ENCODE measurements at places on chromosomes 3 and 15. TPM values are rescaled to one million over a fixed set of nuclear protein-coding genes. Genes with fewer than 3 reads are reported as not detected.

DNA sequence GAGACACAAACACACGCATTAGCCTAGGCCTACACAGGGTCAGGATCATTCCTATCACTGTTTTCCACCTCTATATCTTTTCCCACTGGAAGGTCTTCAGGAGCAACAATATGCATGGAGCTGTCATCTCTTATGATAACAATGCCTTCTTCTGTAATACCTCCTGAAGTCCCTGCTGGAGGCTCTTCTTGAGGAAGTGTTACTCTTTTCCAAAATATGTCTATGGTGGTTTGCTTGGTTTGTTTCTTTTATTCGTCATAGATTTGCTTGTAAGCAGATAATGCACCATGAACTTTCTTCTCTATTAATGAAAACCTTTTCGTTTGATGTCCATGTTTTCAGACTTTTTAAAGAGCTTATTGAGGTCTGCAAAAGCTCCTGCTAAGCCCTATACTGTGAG is 109.3 kb downstream of the GMPS start:
- DNase-seq: no peak

DNA sequence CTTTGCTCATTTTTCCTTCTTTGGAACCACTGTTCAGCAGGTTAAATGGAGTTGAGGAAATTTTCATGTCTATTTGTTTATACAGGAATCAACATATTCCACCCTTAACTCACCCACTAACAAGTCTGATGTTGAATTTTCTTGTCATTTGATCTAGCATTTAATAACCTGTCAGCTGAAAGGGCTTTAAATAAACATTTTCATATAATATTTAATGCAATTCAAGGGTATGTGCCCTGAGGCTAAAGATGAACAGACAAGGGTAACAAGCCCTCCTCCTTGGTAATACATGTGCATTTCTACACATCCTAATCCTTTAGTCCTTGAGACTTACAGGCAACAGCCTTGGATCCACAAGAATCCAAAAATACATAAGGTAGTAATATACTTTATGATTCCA is 435.0 kb upstream of the NR2F2 start:
- no peak for DNase-seq

BOC gene
- total RNA-seq: not detected

DNA sequence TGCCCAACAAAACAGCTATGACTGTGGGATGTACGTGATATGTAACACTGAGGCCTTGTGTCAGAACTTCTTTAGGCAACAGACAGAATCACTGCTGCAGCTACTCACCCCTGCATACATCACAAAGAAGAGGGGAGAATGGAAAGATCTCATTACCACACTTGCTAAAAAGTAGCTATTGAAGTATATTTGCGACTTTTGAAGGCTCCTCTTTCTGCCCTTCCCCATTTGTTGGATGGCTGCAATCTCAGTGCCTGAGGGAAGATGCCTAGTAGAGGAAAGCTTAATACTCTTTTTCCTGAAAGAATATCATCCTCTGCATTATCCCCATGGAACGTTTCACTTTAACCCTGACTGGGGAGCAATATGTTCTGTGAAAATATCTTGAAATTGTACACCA is 21.9 kb downstream of the SENP8 start:
- DNase-seq: no peak

DNA sequence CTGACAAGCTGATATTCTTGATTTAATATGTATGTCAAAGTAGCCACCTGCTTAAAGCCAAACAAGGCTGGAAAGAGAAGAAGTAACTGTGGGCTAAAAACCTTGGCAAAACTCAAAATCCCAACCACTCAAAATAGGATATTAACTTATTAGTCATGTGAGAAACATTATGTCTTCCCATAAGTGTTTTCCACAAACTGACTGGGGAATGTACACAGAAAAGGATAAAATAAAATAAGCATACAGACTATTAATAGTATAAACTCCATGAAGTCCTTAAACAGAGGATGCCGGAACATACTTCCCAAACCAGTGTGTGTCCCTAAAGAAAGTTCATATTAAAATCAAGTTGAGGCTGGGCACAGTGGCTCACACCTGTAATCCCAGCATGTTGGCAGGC is 263.7 kb upstream of the THBS1 start:
- no peak for DNase-seq

GRCh38 chr3:38658841-38659240 is 9.4 kb upstream of the SCN5A start:
- no peak for DNase-seq

DNA sequence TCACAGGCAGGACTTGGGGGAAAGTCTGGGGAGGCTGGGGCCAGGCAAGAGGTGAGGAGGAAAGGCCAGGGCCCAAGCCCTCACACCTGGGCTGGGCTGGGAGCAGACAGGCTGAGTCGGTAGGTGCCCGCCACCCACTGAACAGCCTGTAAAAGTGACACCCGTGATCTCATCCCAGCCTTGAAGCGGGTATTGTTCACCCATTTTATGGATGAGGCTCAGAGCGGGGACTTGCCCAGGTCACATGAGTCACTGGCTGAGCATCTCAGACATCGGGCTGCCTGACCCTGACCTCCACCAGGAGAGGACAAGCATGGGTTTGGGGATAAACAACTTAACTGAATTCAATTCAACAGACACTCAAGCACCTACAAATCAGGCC is 52.0 kb upstream of the CTSH start:
- no peak for DNase-seq

DNA sequence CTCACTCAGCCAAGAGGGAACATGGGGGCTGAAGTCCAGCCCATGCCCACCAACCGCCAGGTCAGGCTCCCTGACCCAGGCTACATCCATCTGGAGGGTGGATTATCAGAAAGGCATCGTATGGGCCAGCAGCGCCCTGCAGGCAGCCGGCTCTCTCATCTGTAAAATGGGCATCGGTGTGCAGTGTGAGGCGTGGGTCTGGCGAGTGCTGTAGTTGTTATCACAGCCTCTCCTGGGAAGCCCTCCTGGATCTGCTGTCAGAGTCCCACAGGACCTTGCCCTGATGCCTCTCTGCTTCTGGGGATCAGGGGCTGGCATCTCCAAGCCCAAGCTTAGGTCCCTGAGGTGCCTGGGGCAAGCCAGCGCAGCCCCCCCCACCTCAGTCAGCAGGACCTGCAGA is 27.4 kb downstream of the CFAP100 start:
- DNase-seq: no peak

GMNC gene
- not detected for total RNA-seq
